Activated CD4-positive, CD25-positive, alpha-beta regulatory T cell (primary cell): ENCODE measurements at places on chromosomes 13 and 19.

GRCh38 chr13:26941345-26942174, 181.0 kb upstream of the GPR12 start:
- DNase-seq = no peak

DNA sequence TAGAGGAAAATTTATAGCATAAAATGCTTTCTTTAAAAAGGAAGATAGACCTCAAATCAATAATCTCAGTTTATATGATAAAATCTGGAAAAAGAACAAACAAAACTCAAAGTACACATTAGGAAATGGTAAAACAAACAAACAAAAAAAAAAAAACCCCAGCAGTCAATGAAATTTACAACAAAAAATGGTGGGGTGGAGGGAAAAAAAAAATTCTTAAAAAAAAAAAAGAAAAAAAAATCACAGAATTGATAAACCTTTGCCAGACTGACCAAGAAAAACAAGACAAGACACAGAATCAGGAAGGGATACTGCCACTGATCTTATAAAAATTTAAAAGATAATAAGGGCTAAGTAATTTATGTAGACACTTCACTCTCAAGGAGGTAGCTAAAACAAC, 11.2 kb downstream of the TUBGCP3 start:
- DNase-seq = no peak

GRCh38 chr13:27038323-27038722, 133.3 kb downstream of the USP12 start:
- DNase-seq = no peak

DNA sequence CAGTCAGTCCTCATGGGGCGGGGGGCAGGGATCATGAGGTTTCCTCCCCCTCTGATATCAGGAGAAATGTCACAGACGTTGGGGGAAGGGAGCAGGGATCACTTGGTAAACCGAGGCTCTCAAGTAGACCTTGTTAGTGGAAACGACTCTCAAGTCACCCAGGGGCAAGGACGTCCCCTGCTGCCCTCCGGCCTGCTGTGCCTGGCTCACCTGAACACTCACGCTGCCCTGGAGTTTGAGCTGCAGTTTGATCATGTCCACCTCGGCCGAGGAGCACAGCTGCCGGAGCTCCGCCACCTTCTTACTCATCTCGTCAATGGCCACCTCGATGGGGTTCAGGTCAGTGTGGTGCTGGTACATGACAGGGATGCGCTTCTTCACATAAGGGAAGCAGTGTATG, 47.6 kb upstream of the SLC15A1 start:
- no peak for DNase-seq

DNA sequence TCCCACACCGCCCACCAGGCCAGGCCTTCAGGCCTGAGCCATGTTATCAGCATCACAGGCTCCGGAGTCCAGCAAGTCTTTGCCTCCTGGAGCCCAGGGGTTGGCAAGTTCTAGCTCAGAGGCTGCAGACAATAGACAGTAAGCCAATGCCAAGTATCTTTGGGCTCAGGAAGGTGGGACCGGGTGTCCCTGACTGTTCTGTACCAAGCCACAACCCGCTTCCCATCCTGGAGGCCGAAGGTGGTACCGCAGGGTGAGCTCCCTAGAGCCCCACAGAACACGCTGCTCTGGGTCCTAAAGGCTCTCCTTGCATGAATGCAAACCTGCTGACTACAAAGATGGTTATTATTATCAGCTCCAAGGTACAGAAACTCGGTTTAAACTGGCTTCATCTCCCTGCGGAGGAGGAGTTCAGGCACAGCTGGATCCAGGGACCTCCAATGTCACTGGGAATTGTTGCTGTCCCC, 5.5 kb upstream of the FSTL3 start:
- no peak for DNase-seq

DNA sequence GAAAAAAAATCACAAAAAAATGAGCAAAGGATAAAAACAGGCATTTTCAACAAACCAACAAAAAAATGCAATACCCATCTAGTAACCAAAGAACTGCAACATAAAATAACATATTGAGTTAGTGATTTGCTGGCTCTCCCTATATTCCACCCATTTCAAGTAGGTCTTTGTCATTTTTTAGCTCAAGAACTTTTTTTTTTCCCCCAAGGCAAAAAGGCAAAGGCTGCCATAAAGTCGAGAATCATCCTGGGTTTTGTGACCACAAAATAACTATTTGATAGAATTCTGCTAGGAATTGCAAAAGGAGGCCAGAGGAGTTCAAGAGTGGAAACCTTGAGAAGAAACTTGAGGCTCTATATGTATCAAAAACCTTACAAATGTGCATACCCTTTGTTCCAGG, 5.5 kb downstream of the SAFB2 start:
- no peak for DNase-seq

GRCh38 chr19:2424686-2425621, 2.4 kb downstream of the TIMM13 start:
- no peak for DNase-seq

- no peak for DNase-seq
Observed at GRCh38 chr19:55694656-55695491, 19.8 kb downstream of the EPN1 start.

- no peak for DNase-seq
Observed at GRCh38 chr13:20772401-20773131, 1.2 kb downstream of the EEF1AKMT1 start.

DNA sequence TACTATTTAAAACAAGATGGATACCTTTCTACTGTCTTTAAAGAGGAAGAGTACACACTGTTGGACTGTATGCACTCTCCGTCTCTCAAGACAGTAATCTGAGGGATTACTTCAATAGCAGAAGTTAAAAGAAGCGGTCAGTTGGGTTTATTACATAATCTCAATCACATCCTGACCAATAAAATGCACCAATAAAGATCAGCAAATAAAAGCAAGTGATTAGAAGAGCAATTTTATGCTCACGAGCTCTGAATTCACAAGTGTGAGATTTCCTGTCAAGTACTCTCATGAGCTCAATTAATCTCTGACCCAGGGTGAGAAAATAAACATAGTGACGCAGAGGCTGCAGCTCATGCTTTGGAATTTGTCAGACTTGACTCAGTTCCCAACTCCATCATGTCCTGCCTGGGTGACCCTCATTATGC, 12.2 kb downstream of the ABCC4 start:
- DNase-seq = no peak

GRCh38 chr13:22235950-22236290, 565.0 kb downstream of the FGF9 start:
- no peak for DNase-seq

GRCh38 chr13:110290826-110291225, 16.1 kb downstream of the COL4A1 start:
- DNase-seq = no peak

DNA sequence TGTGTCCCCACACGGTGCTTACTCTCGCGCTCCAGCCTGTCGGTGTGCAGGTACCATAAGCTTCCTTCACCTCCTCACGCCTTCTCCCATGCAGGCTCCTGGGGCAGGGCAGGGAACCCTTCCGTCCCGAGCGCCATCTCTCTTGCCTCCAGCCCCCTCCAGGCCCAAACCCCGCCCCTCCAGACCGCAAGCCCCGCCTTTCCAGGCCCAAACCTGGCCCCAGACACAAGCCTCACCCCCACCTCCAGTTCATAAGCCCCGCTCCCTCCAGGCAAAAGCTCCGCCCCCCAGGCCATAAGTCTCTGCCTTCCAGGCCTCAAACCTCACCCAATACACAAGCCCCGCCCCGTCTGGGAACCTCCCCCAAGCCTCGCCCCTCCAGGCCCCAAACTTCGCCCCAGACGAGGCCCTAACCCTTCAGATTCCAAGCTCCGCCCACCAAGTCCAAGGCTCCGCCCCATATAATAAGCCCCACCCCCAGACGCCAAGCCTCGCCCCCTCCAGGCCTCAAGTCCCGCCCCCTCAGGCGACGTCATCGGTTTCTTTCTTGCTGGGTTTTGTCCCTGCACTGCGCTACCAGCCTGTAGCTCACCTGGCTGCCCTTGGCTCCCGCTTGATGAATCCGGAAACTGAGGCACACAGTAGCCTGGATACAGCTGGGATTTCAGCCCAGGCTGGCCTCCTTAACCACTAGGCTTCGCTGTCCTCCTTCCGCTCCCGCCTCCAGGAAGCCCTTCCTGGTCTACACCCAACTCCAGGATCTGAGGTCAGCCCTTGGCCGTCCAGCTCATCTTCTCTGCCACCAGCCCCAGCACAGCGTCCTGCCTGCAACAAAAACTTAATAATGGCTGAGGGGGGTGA, 16.1 kb downstream of the MKNK2 start:
- peak; percentile 34 for DNase-seq

DNA sequence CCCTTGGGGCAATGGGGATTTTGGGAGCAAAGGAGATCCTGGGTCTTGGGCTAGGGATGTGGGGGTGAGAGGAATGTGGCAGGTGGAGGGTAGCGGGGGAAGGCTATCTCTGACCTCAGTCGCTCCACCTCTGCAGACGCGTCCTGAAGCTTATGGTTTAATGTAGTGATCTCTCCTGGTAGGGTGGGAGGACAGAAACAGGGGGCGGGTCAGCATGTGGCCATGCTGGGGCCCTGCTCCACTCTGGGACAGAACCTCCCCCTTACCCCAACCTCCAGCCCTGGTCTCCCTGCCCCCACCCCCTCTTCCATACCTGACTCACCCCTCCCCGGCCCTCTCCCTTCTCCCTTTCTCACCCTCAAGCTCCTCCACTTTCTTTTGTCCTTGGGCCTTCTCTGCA, 1.4 kb downstream of the BST2 start:
- DNase-seq = no peak

DNA sequence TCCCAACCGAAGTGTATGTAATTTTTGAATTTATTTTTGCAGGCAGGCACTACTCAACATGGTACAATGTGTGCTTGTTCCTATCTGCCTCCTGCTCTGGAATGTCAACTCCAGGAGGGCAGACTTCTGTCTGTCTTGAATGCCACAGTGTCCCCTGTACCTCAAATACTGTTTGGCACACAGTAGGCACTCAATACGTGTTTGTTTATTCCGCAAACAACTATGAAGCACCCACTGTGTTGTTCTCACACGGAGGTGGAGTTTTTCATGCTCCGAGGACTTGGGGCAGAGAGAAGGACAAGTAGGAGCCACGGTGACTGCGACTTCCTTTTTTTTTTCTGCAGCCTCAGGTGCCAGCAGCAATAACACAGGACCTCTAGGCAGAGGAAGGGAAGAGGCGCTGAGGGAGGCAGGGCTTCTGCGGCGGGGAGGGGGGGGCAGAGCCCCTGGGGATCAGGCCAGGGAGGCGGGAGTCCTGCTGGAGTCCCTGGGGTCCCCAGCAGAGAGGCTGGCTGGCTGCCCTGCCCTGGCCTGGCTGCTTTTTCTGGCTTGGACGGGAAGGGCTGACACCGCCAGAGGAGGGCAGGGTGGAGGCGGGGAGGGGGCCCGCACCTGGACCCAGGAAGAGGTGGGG, 29.3 kb upstream of the TNFAIP8L1 start:
- no peak for DNase-seq

GRCh38 chr19:11535792-11536595, 2.7 kb upstream of the CNN1 start:
- DNase-seq = peak; percentile 82

- DNase-seq = no peak
Observed at GRCh38 chr13:27151798-27152599, 19.6 kb downstream of the USP12 start.

- no peak for DNase-seq
Observed at GRCh38 chr13:21229241-21230024, 53.0 kb downstream of the MRPL57 start.

DNA sequence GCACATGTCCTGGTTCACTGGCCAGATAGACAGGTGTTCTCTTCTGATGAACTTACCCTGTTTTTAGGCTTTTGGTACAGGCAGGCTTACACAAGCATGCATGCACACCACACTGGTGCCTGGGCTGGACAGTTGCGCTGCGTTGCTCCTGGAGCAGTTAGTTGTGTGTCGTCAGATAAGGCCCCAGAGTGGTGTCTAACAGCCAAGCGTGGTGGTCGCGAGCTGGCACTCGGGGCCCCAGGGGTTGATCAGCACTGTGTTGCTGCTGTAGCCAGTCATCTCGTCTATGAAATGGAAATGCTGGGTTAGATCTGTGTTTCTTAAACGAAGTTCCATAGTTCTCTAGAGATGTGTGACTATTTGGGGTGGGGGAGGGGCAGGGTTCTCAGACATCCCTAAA, 24.6 kb upstream of the TEX29 start:
- DNase-seq = no peak

- DNase-seq = no peak
Observed at GRCh38 chr13:20121159-20121525, 39.7 kb downstream of the GJA3 start.

- no peak for DNase-seq
Observed at GRCh38 chr13:72341904-72342303, 385.5 kb downstream of the MZT1 start.

DNA sequence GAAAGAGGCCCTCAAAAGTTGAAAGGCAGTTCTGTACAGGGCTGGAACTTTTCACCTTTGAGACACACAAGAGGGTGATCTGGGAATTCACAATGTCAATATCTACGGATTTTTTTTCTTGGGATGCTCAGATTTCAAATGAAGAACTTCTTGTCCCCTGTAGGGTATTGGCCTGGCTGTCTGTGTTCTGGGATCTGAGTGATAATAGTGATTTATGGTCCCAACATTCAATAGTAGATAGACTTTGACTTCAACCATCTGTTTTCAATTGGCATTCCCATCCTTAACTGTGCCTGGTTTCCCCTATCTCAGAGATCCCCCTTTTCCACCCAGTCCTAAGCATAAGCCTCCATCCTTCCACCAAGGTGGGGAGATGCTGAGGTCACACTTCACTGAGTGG, 274.1 kb downstream of the COG6 start:
- DNase-seq = no peak

GRCh38 chr13:99265821-99266426, 7.7 kb upstream of the GPR18 start:
- DNase-seq = no peak

GRCh38 chr13:25775986-25776385, 275.8 kb downstream of the SHISA2 start:
- DNase-seq = no peak

DNA sequence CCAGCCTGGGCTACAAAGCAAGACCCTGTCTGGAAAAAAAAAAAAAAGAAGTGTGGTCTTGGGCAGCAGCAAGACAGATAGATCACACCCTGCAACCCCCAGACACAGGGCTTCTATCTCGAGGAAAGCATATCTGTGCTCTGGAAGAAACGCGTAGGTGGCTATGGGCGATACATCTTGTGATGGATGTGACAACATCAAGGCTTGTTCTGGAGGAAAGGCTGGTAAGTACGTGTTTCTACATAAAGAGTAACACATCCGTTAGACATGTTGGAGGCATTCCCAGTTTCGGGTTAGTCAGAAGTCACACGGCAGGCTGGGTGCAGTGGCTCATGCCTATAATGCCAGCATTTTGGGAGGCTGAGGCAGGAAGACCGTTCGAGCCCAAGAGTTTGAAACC, 6.6 kb upstream of the DHDH start:
- DNase-seq = no peak

- no peak for DNase-seq
Observed at GRCh38 chr19:2802826-2803225, 16.8 kb upstream of the ZNF554 start.

GRCh38 chr13:98298599-98298998, 121.5 kb upstream of the RNF113B start:
- no peak for DNase-seq

- no peak for DNase-seq
Observed at GRCh38 chr13:94778986-94779385, 66.6 kb upstream of the SOX21 start.
